Stimulated activated CD4-positive, alpha-beta T cell treated with anti-CD3 and anti-CD28 coated beads, TNF-alpha, amount 100 ng/mL, for 4 hours (primary cell): ENCODE measurements at places on chromosomes 12 and 14.

DNA sequence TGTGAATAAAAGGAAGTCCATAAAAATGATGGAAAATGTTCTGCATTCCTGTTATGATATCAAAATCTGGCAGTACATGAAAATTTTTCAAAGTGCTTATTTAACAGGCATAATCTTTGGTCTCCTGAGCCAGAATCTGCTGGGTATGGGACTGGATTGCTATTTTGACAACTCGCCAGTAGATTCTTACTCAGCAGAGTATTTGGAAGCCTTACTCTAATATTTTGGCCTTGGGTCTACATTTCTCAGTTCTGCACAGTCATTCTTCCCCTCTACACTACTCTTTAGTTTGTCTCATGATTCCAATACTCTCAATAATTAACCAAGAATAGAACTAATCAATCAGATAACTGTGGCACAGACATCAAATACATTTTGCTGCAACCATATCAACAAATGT lies 1.1 kb upstream of the SLCO1B1 start:
- DNase-seq = no peak

DNA sequence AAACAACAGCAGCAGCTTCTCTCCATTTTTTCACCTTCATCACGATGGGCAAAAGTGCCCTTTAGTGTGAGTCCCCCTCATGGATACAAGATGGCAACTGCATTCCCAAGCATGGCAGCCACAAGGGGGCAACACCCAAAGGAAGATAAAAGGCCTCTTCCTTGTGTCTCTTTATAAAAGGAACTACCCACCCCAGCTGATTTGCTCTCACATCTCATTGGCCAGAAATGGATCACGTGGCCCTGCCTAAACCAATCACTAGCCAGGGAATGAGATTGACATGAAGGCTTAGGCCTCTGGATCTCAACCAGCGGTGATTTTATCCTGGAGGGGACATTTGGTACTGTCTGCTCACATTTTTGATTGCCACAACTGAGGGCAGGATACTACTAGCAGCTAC lies 21.9 kb upstream of the IFT81 start:
- DNase-seq = no peak

DNA sequence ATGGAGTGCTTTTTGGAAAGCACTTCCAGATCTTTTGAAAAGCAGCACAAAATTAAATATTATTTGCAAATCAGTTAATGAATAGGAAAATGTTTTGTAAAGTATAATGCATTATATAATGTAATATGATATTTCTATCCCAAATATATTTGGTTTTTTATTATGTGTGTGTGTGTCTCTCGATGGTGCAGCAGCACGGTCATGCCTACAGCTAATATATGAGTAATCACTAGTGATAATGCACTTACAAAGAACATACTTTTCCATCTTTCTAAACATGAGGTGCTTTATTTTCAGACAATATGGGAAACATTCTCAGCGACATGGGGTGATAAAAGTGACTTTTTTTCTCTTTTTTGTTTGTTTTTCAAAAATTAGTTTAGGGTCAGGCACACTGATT lies 1.3 kb upstream of the EEA1 start:
- DNase-seq = no peak

GRCh38 chr14:62691647-62692489 lies 353.4 kb downstream of the KCNH5 start:
- DNase-seq = no peak

DNA sequence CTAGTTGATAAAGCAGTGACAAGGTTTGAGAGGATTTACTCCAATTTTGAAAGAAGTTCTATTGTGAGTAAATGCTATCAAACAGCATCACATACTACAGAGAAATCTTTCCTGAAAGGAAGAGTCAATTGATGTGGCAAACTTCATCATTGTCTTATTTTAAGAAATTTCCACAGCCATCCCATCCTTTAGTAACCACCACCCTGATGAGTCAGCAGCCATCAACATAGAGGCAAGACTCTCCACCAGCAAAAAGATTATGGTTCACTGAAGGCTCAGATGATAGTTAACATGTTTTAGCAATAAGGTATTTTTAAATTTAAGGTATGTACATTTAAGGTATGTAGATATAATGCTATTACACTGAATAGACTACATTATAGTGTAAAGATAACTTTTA lies 122.1 kb upstream of the ARHGAP5 start:
- no peak for DNase-seq

GRCh38 chr14:75989134-75989533 lies 3.6 kb downstream of the IFT43 start:
- DNase-seq = no peak

GRCh38 chr14:53766106-53766505 lies 190.5 kb downstream of the BMP4 start:
- DNase-seq = no peak

DNA sequence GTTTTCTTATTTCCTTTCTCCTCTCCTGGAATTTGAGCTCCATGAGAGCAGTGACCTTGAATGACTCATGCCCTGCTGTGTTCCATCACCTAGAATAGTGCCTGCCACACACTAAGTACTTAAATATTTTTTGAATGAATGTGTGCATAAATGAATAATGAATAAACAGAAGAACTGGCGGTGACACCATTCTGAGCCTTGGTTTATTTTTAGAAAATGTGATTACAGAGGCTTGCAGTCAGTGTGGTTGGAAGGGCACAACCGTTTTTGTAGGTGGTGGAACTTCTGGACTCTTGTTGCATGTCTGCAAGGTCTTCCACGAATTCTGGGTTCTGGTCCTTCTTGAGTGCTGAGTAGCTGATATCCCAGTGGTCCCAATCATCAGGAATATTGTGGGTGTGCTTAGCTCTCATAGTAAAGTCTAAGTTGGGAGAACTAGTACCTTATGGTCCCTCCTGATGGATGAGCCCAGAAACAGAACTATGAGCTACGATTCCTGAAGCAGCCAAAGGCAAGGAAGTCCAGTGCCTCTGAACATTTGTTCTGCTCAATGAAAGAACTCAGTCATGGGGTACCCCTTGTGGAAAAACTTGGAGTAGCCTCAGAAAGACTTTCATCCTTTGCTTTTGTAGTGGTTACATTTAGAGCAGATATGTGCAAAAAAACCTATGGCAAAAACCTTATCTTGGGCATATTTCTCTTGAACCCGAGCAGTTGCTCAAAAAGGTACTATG lies 28.8 kb upstream of the BHLHE41 start:
- DNase-seq = no peak

- DNase-seq = no peak
These were observed 13.8 kb downstream of the TMED10 start for GRCh38 chr14:75162631-75163030.

- no peak for DNase-seq
These were observed 12.6 kb upstream of the TTC7B start for GRCh38 chr14:90828642-90829487.

DNA sequence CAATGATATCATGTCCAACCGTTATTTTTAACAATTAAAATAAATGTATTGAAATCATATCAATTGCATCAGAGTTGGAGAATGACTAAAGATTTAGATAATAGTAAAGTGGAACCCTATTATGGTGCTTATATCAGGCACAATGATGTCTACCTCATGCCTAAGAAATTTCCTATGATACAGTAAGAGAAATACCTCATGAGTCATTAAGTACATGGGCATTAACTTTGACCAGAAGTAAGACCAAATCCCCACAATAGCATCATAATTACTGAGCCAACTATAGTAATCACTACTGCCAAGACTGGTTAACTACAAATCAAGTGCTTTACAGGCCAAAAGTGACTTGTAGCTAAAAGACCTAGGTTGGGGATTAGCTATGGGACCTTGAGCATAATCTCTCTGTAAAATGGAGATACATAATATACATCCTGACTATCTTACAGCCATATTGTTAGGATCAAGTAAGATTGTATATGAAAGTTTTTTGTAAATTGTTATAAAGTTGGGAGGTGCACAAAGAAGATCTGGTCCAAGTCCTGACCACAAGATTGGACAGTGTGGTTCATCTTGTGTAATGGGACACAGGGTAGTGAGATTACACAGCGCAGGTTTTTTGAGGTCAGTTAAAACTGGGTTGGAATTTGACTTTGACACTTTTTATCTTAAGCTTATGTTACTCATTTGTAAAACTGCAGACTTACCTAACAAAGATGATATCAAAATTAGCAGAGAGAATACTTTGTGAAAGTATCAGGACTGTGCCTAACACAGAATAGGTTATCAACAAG lies 60.5 kb downstream of the ERGIC2 start:
- no peak for DNase-seq

- DNase-seq = no peak
These were observed 57.0 kb downstream of the ZFP36L1 start for GRCh38 chr14:68735856-68736255.

GRCh38 chr12:46825591-46826414 lies at the start of gene SLC38A4:
TSS of gene SLC38A4 (minus strand) at chr12:46825997. CDS start at chr12:46793071, 32,926 bp downstream.
- DNase-seq = no peak

DNA sequence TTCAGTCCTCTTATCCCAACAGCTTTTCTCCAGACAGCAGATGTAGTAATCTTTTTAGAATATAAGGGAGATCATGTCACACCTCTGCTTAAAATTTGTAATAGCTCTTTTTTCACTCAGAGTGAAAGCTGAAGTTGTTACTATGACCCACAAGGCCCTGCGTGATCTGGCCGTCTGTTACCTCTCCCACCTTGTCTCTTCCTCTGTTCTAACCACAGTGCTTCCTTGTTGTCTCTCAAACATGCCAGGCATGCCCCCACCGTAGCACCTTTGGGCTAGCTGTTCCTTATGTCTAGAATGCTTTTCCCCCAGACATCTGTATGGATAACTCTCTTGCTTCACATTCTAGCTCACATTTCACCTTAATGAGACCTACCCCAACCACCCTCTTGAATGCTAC lies 6.5 kb downstream of the NECAP1 start:
- no peak for DNase-seq

- DNase-seq = no peak
These were observed 11.4 kb upstream of the NOPCHAP1 start for GRCh38 chr12:104974626-104975290.

GRCh38 chr12:2387103-2387834 lies 334.5 kb downstream of the CACNA1C start:
- DNase-seq = no peak

GRCh38 chr14:105468621-105469241 lies 5.9 kb upstream of the CRIP2 start:
- DNase-seq = no peak

DNA sequence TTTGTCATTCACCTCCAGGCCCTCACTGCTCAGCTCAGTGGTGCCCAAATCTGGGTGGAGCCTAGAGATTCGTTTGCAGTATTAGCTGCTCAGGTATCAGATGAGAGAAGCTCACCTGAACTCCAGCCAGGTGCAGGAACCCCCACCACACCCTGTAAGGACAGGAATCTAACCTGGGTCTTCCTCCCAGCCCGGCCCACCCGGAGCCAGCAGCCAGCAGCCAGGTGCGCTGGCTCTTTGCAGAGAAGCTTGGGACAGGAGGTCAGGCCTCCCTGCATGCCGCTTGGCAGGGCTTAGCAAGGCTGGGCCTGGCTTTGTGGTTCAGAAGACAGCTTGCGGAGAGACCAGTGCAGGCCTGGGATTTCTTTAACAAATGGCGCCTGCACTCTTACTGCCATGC lies 125.6 kb upstream of the MYL2 start:
- no peak for DNase-seq

- DNase-seq = no peak
These were observed 96.2 kb downstream of the MON2 start for GRCh38 chr12:62562846-62563245.

GRCh38 chr14:81557146-81557545 lies 23.5 kb upstream of the SEL1L start:
- no peak for DNase-seq
